GM12878 (cell line): ENCODE measurements at places on chromosomes 2 and 18. TPM values are rescaled to one million over a fixed set of nuclear protein-coding genes. Genes with fewer than 3 reads are reported as not detected.

- DNase-seq: no peak
Observed at GRCh38 chr18:7616661-7617060, 49.5 kb downstream of the PTPRM start.

GRCh38 chr2:237418300-237418699, 4.3 kb upstream of the COL6A3 start:
- no peak for DNase-seq

DNA sequence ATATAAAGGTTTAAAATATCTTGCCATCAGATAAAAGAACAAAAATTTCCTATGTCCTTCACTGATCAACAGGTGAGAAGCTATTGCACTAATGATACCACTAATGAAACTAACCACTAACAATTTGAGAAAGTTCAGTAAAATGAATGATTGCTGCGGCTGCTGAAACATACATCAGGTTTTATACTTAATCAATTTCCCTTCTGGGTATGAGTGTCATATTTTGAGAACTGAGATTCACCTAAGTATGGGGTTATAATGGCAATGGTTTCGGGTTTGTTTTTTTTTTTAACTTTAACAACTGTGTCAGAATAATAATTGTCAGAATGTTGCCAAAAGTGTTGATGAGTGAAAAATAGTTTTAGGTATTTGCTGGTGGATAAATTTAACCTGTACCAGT, 151.3 kb upstream of the SLC39A10 start:
- peak; percentile 83 for DNase-seq

GRCh38 chr2:172011812-172012575, 12.2 kb downstream of the METAP1D start:
- DNase-seq: no peak

DNA sequence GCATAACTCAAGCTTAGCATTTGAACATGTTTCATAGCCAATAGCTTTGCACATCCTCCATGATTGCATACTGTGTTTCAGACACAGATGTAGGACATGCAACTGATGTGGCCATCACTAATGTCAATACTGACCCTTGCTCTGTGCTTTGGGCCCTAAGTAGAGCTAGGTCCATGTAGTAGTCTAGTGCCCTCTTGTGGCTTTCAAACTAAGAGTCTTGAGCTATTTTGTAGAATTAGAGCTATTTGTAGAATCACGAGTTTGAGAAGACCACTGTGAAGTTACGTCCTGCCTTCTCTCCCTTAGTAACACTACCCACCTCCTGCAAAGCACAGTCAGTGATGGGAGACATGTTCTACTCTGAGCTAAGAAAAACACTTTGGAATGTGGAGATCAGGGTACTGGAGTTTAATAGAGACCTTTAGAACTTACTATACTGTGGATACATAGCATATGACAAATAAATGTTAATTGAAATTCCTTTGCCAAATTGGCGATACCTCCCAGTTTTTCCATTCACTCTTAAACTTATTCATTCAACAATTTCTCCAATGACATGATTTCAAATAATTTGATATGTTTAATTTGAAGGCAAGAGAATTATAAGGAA, 306.5 kb upstream of the TNP1 start:
- peak; percentile 15 for DNase-seq

GRCh38 chr18:78774741-78775141, 204.9 kb upstream of the SALL3 start:
- DNase-seq: no peak

- DNase-seq: no peak
Observed at GRCh38 chr2:216216951-216217903, 108.1 kb downstream of the XRCC5 start.

DNA sequence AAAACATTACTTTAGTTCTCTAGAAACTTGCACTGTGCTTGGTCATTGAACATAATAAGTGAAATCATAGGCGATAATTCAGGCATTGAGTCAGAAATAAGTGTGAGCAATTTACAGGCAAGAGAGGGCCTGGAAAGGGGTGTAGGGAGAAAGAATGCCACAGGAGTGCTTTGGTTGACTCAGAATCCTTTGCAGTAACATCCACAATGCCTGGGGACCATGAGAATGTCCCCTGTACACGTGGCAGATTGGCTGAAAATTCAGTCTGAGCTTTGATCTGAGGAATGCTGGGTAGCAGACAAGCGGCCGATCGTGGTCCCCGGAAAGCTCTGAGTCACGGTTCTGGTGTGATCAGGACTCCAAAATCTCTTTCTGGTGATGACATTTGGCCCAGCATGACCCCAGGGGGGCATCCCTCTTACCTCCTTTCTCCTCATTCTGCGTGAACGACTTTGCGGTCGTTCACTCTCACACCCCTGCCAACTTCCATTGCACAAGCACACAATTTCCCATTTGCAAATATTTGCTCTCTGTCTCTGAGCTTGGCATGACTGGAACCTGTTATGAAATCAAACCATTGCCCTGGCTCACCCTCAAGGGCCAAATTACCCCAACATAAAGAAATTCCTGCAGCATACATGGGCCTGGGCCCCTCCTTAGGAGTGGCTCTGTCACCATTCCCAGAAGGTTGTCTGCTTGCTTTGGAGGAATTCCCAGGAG, 305.0 kb upstream of the EPAS1 start:
- DNase-seq: no peak

DNA sequence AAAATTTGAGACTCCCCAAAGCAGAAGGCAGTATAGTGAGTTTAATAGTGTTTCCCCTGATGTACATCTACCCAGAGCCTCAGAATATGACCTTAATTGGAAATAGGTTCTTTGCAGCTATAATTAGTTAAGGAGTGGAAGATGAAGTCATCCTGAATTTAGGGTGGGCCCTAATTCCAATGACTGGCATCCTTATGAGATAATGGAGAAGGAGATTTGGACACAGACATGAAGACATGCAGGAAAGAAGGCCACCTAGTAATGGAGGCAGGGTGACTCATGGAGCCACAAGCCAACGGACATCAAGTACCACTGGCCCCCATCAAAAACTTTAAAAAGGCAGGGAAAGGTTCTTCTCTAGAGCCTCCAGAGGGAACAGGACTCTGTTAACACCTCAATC, 308.9 kb downstream of the TXNL1 start:
- no peak for DNase-seq

DNA sequence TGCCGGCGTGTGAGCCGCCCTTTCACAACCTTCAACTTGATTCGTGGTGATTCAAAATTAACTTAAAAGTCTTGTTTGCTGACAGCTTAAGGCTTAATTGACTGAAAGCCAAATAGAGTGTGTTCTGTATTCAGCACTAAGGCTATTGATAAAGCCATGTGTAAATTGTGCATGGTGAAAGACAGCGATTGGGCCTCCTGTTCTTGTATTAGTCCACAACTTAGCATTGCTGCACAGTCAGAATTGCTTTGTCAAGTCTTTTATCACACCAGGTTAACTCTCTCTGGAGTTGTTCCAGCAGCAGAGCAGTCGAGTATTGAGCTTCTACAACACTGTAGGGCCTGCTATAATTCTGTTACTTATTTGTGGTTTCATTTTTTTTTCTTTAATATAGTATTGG, 210.1 kb downstream of the WDR7 start:
- DNase-seq: no peak

DNA sequence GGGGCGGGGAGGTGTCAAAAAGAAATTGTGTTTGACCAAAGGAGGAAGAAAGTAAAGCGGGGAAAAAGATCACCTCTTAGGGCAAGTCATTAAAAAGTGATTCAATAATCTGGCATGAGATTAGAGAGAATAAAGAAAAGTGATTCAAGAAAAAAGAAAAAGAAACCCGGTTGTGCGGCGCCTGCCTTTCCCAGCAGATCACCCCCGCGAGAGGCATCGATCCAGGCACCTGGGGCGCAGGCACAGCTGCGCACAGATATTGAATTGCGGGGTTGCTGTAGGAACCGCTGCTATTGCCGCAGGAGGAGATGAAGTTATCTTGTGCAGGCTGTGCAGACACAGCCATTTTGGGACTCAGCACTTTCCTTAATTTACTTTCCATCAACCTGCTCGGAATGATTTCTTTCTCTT, 71.2 kb downstream of the PLB1 start:
- no peak for DNase-seq

GRCh38 chr2:172704072-172704936, 31.3 kb upstream of the RAPGEF4 start:
- no peak for DNase-seq

- DNase-seq: no peak
Observed at GRCh38 chr2:105497094-105497493, 98.2 kb upstream of the FHL2 start.

DNA sequence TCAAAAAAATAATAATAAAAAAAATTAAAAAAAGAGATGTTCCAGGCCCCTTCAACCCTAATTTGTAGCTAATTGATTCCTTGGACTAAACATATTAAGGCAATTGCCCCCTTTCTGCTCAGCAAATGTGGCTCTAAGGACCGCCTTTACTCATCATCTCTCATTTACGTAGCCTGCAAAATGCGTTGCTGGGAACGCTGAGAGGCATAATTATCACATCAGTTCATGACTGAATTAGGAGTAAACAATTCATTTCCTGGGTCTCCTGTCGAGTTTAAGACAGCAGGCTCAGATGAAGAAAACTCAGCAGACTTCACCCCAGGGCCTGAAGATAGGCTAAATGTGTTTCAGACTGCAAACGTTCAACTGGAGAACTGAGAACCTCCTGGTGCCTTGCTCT, 413.5 kb downstream of the NBAS start:
- no peak for DNase-seq

DNA sequence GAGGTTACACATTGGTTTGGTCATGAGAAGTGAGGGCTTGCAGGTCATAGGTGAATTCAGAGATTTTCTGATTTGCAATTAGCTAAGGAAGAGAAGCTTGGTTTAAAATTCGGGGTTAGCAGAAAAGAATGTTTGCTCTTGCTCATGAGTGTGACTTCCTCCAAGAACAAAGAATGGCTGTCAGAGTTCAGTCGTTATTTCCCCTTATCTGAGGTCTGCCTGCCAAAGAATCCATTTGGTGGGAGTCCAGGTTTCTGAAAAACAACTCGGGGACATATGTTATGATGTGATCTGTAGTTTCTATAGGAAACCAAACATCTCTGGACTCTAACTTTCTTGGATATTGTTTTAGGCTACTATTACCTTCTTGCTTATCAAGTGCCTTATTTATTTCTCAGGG, 3.2 kb upstream of the UGT1A6 start:
- no peak for DNase-seq

GRCh38 chr18:3262234-3263131, 550 bp downstream of the MYL12B start:
- DNase-seq: no peak

DNA sequence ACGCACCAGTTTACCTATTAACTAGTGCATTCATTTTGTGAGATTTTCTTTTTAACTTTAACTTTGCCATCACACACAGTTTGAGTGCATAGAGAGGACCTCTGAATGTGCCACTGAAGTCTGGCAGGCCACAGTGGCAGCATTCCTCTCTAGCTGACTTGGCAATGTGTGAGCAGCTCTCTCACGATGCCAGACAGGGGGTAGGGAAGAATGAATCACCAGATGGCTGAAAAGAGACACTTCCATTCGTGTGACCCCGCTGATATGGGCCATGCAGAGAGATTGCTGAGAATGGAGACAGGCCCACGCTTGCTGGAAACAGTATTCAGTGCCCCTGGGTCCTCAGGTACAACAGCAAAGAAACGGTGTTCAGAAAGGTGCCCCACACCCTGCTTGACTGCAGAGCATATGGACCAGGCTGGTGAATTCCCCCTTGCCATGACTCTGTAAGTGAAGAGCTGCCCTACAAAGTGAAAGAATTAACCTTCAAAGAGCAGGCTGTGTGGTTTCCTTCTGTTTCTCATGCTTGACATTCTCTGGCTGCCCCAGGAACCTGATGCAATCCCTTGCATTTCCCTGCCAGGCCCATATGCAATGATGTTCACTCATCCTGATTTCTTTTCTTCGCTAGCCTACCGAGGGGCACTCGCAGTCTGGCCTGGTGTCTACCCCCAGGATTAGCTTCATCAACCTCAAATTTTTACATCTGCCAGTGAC, 236.1 kb downstream of the CDH20 start:
- DNase-seq: no peak

GRCh38 chr2:234414596-234414995, 82.3 kb downstream of the ARL4C start:
- DNase-seq: no peak

DNA sequence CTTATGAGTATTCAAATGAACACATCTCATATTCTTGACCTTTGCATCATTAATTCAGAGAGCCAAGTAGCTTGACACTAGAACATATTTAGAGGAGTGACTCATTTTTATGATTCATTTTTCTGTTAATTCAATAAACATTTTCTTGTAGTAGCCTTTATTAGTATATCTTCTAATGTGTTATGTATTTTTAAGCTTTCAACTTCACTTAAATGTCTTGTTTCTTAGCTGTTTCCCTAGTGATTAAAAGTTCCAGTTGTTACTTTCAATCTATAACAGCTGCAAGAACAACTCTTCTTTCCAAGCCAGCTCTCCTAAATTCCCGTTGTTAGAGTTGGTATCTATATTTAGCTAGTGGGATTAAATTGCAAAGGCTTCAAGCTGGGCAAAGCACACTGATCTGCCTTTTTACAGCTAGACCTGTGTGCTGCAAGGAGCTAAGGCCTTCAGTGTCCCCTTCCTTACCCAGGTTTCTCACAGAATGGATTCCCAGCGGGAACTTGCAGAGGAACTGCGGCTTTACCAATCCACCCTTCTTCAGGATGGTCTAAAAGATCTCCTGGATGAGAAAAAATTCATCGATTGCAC, at the start of gene KLHL41:
Gene KLHL41, plus strand, starts transcription at position 405 of the 588 bp plus-strand sequence. Its CDS starts 77 bp downstream, at position 482.
- no peak for DNase-seq

DNA sequence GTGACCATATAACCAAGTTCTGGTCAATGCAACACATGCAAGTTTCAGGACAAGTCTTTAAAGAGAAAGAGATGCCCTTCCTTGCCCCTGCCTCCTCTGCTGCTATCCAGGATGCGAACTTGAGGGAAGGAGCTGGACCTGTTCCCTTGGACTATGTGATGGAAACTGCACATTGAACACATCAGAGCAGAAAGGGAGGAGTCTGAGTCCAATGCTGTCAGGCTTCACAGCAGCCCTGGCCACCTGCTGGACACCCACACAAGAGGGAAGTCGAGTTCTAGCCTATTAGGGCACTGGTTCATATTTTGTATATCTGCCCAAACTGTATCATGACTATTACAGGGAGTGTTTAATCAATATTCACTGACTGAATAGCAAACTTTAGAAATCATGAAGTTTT, 38.3 kb upstream of the TEX51 start:
- DNase-seq: no peak

GRCh38 chr2:12737297-12737696, 20.6 kb downstream of the TRIB2 start:
- DNase-seq: no peak

TACR1 gene
- polyA plus RNA-seq: 0.43 and 0.61 TPM in 2 replicates

RPRM gene
- 0.11 TPM in 1 of 2 replicates, not detected in the other for polyA plus RNA-seq

KLHL30 gene
- 0.05 TPM in 1 of 2 replicates, not detected in the other for polyA plus RNA-seq

USP37 gene
- polyA plus RNA-seq: 10.6 and 10.7 TPM in 2 replicates

DNAJC5G gene
- not detected in 2 replicates for polyA plus RNA-seq

ALPI gene
- not detected in 2 replicates for polyA plus RNA-seq

ST6GAL2 gene
- not detected in 2 replicates for polyA plus RNA-seq

NPPC gene
- polyA plus RNA-seq: 0.15 TPM in 1 of 2 replicates, not detected in the other

CNTNAP5 gene
- not detected in 2 replicates for polyA plus RNA-seq

WDR54 gene
- polyA plus RNA-seq: 102 and 104 TPM in 2 replicates

PTPRM gene
- 0.36 and 0.54 TPM in 2 replicates for polyA plus RNA-seq

RIF1 gene
- 42.8 and 47.7 TPM in 2 replicates for polyA plus RNA-seq

CPSF3 gene
- polyA plus RNA-seq: 108 TPM in 2 replicates
